Stimulated activated CD4-positive, alpha-beta T cell treated with anti-CD3 and anti-CD28 coated beads, Interleukin-4, amount 100 ng/mL, for 4 hours (primary cell): ENCODE measurements at places on chromosomes 13 and 19.
A peak's percentile ranks its signal among the peaks of the same experiment; 100 is the strongest.

DNA sequence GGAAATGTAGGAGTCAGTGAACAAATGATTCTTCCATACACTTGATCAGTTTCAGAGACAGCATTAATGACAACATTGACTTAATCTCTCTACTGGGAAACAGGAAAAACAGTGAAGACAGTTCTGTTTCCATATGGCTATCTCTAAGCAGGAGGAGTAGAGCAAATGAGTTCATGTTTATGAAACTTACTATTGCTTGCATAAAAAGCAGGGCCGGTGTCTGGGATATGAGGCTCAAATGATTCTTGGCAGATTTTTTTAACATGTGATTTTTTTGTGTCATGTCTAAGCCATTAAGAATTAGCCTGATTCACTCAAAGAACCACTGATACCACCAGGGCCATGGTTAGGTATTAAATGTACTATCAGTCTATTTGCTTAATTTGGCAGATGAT, 141.9 kb downstream of the SLC7A1 start:
- DNase-seq = no peak

- DNase-seq = no peak
Observed at GRCh38 chr19:17406046-17406886, 836 bp upstream of the BST2 start.

DNA sequence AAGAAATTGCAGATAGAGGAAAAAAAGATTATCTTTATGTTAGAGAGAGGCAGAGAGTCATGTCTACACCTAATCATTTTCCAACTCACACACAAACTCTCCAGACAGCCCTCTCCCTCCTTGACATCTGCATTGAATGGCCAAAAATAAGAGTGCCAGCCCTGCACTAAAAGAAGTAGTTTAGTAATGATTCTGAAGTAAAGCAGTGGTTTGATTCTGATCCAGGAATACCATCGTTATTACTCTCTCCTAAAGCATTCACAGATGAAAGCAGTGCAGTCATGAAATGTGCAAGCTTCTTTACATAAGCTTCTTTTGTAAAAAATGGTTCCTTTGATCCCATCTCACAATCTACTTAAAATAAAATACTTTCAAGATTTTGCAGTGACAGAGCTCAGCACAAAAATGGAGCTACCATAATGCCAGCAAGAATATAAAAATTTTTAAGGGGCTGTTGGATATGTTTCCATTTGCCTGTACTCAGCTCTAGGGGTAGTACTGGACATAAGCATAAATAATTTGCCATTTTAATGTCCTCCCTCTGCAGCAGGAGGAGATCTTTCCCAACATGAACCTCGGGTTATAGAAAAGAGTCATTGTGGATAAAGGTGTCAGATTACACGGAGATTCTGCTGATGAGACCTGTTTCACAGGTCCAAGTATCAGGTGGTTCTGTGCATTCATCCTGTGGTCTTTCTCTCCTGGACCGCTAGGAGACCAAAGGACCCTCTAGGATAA, 406.3 kb downstream of the DCT start:
- no peak for DNase-seq

DNA sequence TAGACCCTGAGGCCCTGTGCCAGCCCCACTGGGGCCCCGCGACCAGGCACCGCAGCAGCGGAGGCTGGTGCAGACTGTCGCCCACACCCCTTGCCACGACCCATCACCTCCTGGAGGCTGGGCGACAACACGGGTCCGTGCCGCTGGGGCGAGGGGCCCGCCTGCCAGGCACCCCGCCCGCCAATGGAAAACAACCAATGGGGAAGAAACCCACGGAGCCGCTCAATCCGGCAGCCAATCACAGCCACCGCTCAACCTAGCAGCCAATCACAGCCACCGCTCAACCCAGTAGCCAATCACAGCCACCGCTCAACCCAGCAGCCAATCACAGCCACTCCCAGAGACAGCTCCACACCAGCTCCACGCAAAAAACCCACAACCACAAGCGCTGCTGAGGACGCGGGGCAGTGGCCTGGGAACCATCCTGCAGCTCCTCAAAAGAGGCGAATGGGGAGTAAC, 29.7 kb downstream of the GPX4 start:
- DNase-seq = peak; percentile 77

DNA sequence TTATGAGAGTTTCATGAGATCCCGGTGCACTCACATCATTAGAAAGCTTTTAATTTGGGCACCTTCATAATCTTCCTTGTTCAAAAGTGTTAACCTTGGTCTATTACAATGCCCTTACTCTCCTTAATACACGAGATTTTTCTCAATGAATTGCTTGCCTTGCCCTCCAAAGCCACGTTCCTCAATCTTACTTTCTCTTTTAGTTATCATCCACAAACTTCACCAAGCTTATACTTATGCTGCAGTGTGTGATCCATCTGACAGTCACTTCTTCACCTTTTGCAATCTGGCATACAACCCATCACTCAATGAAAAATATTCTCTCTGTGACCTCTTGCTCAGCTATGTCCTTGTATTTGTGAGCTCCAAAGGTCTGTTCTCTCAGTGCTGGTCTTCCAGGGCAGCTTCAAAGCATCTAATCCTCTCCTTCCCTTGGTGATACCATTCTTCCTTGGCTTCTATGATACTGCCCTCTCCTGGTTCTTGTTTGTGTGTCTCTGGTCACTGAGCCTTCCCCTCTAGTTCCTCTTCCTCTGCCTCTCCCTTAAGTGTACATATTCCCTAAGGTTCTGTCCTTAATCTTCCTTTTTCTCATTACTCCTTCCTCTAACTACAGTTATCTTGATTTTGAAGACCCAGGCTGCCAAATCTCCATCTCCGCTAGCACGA, 202.2 kb upstream of the STARD13 start:
- DNase-seq = no peak

GRCh38 chr13:100536643-100537180, 51.9 kb downstream of the GGACT start:
- no peak for DNase-seq

DNA sequence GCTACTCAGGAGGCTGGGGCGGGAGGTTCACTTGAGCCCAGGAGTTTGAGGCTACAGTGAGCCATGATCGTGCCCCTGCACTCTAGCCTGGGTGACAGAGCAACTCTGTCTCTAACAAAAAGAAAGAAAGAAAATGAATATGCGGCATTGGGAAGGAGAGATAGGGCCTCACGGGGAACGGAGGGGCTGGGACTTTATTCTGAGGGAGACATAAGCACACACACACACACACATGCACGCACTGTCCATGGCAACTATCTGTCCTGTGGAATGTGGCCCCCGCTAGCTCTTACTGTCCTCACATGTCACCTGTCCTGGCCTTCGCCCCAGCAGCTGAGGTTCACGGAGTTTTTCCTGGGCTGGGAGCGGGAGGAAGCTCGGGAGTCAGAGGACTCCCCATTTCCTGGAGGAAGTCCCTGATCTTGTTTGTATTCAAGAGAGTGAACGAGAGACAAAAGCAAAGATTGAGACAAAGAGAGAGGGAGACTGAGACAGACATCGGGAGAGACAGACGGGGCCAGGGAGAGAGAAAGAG, 654 bp downstream of the STAP2 start:
- no peak for DNase-seq

- no peak for DNase-seq
Observed at GRCh38 chr13:43564952-43565351, 221.8 kb downstream of the ENOX1 start.

- no peak for DNase-seq
Observed at GRCh38 chr13:111873676-111874178, 193.2 kb upstream of the SOX1 start.

DNA sequence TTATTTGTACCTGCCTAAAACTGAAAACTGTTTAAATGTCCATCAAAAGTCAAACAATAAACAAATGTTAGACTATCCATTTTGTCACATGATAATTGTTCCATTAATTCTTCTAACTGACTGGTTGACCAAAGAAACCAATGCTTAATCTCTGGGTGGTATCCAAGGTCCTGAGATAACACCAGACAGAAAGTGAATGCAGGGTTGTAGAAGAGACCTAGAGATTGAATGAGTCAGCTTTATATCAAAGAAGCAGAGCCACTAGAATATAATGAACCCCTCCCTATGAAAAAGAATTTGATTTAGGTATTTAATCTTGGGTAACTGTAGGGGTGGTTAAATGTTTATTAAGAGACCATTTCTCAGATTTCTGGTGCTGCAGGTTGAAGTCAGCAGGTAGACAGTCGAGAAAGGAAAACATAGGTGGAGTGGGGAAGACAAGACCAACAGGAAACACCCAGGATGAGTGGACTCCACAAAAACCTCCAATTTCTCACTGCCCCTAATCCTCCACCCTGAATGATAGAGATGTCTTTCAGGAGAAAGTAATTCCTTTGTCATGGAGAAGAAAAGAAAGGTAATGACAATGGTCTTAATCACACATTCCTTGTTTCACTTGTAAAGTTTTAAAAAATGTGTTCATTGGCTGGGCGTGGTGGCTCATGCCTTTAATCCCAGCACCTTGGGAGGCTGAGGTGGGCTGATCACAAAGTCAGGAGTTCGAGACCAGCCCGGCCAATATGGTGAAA, 536.4 kb downstream of the IRS2 start:
- DNase-seq = no peak

- no peak for DNase-seq
Observed at GRCh38 chr19:3644351-3645066, 17.9 kb upstream of the CACTIN start.

- no peak for DNase-seq
Observed at GRCh38 chr19:44839276-44839675, 6.8 kb upstream of the NECTIN2 start.

DNA sequence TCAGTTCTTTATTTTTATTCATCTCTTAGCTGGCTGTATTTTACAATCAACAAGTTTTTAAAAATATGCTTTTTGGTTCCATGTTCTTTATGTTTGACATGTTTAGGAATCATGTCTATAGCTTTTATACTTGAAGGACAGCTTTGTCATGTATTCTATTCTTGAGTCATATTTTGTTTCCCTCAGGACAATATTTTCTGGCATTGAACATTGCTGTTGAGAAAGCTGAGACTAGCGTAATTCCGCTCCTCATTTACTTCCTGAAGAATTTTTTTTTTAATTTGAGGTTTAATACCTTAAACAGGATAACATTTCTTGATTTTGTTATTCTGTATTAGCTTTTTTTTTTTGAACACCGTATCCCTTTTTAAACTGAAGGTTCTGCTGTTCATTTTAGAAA, 53.2 kb downstream of the RB1 start:
- DNase-seq = no peak

GRCh38 chr19:9673912-9674662, 813 bp downstream of the ZNF562 start:
- peak; percentile 9 for DNase-seq

DNA sequence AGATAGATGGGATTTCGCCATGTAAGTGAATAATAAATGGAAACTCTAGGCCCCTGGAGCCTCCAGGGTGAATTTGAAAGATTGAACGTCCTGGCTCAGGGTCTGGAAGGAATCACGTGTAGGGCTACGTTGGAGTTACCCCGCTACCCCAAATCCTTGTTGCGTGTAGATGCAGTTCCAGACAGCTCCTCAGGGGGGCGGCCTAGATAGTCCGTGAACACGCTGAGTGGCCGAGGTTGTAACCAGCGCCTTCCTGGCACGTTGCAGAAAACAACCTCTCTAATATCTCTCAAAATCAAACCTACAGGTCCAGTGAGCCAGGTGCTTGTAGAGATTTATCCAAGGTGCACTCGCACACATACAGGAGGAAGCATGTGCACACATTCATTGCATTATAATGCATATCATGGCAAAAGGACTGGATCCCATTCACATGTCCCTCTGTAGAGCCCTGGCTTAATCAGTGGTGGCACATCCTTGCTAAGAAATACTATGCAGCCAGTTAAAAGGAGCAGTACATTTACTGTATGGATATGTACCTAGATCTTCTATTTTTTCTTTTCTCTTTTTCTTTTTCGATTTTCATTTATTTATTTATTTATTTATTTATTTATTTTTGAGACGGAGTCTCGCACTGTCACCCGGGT, 2.5 kb upstream of the KEAP1 start:
- peak; percentile 82 for DNase-seq

DNA sequence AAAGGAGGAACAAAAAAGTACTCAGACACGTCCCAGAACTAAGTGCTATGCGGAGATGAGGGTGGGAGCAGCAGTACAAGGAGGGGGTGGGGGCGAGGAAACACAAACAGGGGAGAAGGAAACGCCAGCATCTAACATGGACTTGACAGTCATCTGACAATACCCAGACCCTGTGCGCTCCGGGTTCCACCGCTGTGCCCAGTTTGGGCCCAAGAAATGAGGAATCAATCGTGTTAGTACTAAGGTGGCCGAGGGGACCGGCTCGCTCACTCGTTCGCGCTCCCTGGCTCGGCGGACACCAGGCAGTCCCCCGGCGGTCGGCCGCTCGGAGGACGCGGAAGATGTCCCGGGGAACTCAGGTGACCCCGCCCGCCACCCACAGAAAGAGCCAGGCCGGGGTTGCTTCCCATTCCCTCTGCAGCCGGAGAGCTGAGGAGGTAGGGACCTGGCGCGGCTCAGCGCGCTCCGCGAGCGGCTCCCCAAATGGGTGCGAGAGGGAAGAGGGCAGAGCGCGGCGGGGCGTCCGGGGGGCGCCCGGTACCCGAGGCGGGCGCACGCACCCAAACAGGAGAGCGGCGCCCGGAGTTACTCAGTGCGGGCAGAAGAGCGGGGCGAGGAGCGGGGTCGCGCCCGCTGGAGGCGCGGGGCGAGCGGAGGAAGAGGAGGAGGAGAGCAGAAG, 616 bp downstream of the TSHZ3 start:
- no peak for DNase-seq

GRCh38 chr19:58385313-58385890, 1.7 kb upstream of the RPS5 start:
- DNase-seq = no peak

- DNase-seq = no peak
Observed at GRCh38 chr13:44726214-44726613, 150.1 kb upstream of the TSC22D1 start.

- no peak for DNase-seq
Observed at GRCh38 chr13:38657191-38657590, 29.7 kb upstream of the FREM2 start.

DNA sequence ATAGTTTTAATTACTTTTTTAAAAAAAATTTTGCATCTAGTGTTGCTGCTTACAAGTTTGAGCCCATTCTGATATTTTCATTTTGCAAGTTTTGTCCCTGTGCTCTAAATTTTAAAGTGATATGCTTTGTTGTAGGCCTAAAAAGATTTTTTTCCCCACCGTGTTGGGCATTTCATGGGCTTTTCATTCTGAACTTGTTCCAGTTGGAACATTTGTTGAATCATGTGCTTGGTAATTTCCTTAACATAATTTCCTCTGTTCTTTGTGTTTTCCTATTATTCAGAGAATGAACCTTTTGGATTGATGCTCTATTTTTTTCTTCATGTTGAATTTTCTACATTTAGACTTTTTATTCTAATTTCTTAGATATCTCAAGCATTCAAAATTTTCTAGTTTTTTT, 206.4 kb upstream of the SPRY2 start:
- DNase-seq = no peak

DNA sequence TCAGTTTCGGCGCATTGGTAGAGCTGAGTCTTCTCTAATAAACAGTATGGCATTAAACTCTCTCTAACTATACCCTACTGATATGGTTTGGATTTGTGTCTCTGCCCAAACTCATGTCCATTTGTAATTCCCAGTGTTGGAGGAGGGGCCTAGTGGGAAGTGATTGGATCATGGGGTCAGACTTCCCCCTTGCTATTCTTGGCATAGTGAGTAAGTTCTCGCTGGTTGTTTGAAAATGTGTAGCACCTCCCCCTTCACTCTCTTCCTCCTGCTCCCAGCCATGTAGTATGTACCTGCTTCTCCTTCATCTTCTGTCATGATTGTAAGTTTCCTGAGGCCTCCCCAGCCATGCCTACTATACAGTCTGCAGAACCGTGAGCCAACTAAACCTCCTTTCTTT, 682.7 kb upstream of the ARGLU1 start:
- DNase-seq = no peak
